CD8-positive, alpha-beta T cell (primary cell): ENCODE measurements at places on chromosomes 7 and 10.

GRCh38 chr7:38335492-38336147, 62.2 kb upstream of the TARP start:
- peak; percentile 84 for DNase-seq

DNA sequence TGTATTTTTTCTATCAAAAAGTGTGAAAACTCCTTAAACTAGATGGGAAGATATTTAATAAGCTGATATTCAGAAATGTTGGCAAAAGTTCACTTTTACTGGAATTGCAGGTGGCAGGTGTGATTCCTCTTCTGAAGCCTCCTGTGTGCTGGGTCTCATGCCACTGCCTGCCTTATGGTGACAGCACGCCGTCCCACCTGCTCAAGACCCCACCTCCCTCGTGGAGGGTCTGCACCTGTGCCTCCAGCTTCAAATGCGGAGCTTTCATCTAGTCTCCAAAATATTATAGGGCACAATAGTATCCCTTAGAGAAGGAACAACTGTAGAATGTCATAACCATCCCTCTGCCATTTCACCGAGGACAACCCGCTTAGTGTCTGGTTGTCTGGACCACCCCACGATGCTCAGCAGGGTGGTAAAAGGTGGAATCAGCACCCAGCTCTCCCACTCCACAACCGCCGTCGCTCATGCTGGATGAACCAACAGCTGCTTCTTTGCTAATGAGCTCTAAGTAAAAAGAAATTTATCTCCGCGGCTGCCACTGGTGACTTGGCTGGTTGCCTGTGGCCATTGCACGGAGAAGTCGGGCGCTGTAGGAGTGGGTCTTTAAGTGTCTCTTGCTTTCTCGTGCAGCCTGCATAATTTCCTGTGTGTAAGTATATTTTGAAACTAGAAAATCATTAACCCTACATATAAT, 119.3 kb upstream of the TCERG1L start:
- DNase-seq: no peak

- no peak for DNase-seq
Observed at GRCh38 chr10:118112543-118113125, 65.9 kb upstream of the RAB11FIP2 start.

GRCh38 chr7:41048771-41049170, 654.1 kb downstream of the INHBA start:
- DNase-seq: no peak

DNA sequence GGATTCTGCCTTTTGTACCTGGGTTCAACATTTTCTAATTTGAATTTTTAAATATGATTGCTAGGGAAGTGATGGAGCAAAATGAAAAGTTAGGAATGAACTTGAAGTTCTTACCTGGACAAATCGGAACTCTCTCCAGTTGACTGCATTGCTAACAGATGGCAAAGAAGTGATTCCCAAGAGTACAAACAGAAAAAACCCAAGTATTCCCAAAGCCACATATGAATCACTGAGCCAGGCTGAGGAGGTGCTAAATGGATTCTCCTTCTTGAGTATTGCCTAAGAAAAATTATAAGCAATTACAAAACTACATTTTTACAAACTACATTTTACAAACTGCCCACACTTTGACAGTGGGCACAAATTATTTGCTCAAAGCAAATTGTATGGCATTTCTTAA, 25.9 kb downstream of the STEAP4 start:
- DNase-seq: no peak

GRCh38 chr7:66877577-66878300, 43.3 kb upstream of the TMEM248 start:
- DNase-seq: no peak

GRCh38 chr7:152366662-152367061, 69.1 kb downstream of the KMT2C start:
- no peak for DNase-seq

- DNase-seq: no peak
Observed at GRCh38 chr10:47357911-47358310, 9.7 kb downstream of the RBP3 start.

DNA sequence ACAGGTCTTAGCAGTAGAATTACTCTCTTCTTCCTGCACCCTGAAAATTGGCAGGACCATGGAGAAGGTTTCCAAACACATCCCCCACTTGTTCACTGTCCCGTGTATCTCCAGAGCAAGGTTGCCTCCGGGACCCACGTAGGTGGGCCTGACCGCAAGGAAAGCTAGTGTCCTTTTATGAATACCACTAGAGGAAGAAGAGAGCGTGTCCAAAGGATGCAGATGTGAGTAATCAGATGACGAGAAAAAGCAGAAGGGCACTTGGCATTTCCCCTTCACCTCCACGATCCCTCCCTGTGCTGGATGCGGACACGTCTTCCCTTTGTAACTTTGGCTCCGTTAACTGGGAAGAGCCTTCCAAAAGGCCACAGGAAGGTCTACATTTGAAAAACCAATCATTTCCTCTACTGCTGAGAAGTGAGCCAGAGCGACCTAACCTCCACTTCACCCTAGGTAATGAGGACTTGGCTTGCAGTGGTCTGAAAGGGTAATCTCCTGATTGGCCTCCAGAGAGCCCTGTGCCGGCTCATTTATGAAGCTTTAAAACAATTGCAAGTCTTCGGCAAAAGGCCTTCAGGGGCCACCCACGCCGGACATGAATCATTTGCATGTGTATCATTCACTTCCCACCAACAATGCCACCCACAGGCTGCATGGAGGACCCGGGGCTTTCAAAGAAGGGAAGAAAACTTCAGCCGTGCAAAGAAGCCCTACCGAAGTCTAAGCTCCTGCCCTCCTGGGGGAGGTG, 55.4 kb downstream of the LYZL1 start:
- DNase-seq: no peak

- no peak for DNase-seq
Observed at GRCh38 chr10:132679640-132680039, 106.3 kb downstream of the NKX6-2 start.

- no peak for DNase-seq
Observed at GRCh38 chr10:14487488-14487883, 156.8 kb upstream of the FRMD4A start.

DNA sequence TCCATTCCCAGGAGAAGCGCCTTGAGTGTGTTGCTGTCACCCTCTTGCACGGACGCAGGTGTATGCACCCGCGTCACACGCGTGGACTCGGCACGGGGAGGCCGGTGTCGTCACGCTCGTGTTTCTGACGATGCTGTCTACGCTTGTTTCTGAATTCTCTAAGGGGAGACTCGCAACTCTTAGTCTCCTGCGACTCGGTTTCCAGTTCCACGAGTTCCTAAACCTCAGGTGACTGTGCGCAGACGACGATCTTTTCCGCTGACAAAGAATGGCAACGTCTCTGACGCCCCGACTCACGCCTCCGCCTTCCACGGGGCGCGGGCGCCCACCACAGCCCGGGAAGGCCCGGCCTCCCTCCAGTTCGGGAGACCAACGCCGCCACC, 579 bp downstream of the IDI1 start:
- no peak for DNase-seq

GRCh38 chr10:17257466-17258321, 29.7 kb downstream of the VIM start:
- peak; percentile 69 for DNase-seq

GRCh38 chr7:128928159-128928813, 9.4 kb upstream of the IRF5 start:
- no peak for DNase-seq

- DNase-seq: no peak
Observed at GRCh38 chr7:115637128-115637527, 393.4 kb downstream of the TFEC start.

DNA sequence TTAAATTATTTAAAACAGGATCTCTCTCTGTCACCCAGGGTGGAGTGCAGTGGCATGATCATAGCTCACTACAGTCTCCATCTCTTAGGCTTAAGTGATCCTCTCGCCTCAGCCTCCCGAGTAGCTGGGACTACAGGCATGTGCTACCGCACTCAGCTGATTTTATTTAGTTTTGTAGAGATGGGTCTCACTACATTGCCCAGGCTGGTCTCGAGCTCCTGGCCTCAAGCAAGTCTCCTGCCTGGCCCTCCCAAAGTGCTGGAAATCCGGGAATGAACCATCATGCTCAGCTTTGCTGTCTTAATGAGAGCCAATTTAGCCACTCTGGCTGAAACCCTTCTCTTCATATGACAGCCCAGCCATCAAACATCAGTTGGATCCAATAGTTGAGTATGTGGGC, 53.3 kb upstream of the NRP1 start:
- DNase-seq: no peak

- no peak for DNase-seq
Observed at GRCh38 chr10:26573674-26574073, 123.8 kb upstream of the PDSS1 start.

DNA sequence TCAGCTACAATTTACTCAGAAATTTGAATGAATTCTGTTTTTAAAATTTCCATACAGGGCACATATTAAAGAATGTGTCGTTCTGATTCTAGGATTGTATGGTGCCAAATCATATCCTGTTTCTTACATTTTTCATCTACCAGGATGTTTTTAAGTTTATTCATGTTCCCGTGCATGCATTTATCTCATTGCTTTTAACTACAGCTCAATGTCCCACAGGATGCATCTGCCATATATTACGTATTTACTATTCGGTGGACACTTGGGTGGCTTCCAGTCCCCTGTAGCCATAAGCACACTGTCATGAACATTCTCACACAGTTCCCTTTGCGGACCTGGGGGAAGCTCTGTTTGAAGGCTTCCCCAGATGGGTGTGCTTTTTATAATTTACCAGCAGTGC, 122.3 kb downstream of the CCDC71L start:
- no peak for DNase-seq

DNA sequence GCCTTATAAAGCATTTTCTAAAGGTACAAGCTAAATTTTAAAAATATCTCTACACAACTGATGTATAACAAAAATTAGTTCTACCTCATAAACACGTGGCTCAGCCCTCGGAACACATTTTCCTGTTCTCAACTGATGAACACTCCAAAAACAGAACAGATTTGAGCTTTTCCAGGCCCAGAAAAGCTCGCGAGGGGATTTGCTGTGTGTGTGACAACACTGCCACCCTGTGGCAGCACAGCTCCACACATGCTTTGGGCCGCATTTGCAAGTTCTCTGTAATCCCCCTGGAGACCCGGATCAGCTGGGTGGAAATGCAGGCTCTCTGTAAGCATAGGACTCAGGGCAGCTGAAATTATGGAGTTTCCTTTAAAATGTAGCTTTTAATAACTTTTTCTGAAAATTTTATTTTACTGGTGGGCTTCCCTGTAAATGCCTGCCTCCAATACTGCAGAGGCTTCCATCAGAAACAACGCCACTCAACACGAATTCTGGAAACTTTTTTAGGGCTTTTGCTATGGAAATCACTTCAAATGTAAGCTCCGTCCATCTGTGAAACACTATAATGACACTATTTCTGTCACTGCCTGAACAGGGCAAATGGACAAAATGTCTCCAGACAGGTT, 155.5 kb downstream of the COBL start:
- peak; percentile 44 for DNase-seq

DNA sequence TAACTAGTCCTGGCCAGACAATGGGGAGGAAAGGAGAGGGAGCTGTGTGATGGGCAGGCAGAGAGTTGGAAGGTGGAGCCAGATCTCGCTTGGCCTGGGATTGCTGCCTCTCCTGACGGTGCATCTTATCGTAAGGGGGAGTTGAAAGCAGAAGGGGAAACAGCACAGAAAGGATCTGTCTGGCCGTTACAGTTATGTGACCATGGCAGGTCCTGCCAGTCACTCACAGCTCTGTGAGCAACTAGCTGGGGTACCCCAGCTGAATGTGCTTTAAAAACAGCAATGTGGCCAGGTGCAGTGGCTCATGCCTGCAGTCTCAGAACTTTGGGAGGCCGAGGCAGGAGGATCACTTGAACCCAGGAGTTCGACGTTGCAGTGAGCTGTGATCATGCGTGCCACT, 8.1 kb downstream of the BLVRA start:
- DNase-seq: no peak

- DNase-seq: no peak
Observed at GRCh38 chr7:85079434-85079833, 107.4 kb downstream of the SEMA3D start.

- no peak for DNase-seq
Observed at GRCh38 chr7:71129126-71129525, 2.8 kb upstream of the GALNT17 start.
